ENCODE measurements at places on chromosomes 7 and 10.

GRCh38 chr7:66974986-66975590 is 20.3 kb downstream of the SBDS start:
- DNase-seq, result no peak

- DNase-seq, result no peak
Observed at GRCh38 chr7:132387596-132387995, 188.7 kb downstream of the PLXNA4 start.

DNA sequence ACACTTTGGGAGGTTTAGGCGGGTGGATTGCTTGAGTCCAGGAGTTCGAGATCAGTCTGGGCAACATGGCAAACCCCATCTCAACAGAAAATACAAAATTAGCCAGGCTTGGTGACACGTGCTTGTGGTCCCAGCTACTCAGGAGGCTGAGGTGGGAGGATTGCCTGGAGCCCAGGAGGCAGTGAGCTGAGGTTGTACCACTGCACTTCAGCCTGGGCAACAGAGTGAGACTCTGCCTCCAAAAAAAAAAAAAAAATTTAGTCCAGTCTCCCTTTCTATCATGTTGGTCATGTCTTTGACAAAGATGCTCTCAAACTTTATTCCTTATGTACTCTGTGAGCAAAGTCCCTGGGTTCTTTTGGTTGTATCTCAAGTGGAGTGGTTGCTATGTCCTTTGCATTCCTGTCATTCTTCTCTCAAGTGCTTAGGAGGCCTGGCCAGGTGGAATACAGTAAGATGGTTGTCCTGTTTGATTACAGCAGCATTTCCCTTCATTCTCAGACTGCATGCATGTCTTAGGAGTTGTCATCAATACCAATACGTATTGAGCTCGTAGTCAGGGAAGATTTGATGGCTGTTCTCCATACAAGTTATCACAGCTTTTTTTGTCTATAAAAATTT is 85.7 kb downstream of the MMRN2 start:
- no peak for DNase-seq

DNA sequence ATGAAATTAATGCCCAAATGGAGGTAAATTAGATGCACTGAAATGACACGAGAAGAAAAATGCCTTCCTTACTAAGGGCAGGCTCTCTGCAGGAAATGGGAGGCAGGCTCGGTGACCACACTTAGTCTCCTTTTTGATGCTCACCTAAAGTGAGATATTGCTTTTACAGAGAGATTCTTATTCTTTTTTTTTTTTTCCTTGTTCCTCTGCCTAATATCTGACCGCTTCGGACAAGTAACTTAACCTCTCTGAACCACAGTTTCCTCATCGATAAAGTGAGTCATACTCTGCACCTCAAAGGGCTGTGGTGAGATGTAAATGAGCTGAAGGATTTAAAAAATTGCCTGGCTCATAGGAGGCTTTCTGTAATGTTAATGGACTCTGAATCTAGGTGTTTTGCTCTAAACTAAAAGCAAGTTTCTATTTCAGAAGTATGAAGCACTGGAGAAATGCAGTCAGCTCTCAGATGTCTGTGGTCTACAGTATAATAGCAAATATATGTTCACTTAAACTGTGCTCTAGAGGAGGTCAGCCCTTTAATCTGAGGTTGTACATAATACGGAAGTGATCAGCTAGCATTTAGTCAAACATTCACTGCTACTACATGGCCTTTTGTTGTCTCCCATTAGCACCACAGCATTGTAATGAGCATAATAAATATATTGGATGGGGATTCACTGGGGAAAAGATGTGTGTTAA is 23.2 kb downstream of the NKX2-3 start:
- DNase-seq, result no peak

DNA sequence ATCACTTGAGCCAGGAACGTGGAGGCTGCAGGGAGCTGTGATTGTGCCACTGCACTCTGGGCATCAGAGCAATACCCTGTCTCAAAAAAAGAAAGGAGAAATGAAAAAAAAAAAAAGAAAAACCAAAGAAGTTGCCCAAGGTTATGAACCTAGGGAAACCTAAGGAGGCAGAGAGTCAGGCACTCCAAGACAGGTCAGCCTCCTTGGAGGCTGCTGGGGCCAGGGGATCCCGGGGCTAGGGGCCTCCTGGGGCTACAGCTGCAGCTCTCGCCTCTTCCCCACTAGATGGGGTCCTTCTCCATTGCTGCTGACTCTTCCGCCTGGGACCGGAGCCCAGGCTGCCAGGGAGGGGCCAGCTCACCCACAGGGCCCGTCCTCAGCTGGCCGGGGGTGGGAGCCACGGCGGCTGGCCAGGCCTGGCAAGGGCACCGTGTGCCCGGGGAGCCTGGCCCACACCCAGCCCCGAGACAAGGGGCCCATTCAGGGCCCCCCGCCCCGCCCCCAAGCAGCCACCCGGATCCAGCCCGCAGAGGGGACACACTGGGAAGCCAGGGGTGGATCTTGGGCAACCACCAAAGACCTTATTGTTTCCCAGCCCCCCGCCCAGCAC is 1.7 kb upstream of the SPACDR start:
- no peak for DNase-seq

- no peak for DNase-seq
Observed at GRCh38 chr7:12588259-12588904, 17.9 kb downstream of the SCIN start.

DNA sequence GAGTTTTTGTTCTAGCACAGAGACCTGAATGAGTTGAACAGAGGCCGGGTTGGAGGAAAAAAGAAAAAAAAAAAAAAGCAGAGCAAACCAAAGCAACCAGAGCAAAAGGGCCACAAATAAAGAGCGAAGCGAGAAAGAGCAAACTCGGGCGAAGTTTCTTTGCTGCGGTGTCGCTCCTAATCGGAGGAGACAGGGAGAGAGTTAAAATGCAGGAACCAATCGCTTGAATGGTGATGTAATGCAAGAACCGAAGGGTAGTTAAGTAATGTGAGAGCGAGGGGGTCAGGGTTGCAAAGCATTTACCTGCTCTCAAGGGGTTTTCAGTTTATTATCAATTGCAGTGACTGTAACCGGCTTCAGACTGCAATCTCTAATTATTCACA is 271.7 kb downstream of the TRIL start:
- DNase-seq, result no peak

DNA sequence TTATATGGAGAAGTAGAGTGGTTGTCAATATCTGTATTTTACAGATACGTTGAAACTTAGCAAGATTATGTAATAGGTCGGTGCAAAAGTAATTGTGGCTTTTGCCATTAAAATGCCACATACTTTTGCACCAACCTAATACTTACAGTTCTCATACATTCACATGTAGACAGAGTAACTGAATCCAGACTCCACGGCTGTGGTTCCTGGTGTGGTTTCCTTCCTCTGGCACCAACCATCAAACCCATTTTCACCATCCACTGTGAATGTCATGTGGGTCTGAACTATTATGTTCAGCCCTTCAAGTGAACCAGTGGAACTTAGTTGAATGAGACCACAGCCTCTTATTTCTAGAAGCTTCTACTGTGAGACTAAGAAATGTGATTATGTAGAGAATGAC is 31.5 kb upstream of the SLIT1 start:
- no peak for DNase-seq

GRCh38 chr10:99660662-99661376 is 1.5 kb downstream of the ENTPD7 start:
- DNase-seq, result no peak

DNA sequence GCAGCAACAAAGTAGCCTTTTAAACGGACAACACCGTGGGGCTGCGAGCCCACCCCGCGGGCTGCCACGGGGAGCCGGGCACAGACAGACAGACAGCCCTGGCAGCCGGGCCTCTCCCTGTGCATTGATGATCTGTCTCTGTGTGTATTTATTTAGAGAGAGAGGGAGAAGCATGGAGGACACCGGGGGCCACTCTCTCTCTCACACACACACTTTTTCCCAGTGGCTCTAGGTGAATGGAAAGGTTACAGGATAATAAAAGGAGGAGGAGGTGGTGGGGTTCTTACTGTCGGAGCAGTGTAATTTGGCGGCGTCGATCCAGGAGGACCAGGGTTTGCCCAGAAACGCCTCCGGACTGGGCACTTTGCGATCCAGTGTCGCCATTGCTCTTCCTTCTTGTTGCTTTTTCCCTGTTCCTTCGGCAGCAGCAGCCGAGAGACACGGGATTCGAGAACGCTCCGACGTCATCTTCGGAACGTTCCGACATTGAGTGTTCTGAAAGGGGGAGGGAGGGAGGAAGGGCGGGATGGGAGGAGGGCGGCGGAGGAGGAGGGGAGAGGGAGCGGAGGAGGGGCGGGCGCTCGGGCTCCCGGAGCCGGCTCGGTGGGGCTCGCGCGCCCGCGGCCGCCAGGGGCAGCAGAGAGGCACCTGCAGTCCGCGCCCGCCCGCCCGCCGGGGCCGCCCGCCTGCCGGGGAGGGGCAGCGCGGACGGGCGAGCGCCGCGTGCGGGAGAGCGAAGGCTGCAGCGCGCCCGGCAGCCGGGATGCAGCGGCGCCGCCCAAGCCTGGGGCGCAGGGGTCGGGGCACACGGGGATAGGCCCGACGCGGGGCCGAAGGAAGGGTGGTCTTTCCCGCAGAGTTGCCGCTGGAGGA is at the start of gene ATXN7L1:
ATXN7L1 (minus strand) TSS at position 509 of the 873 bp plus-strand sequence; CDS start at position 468, 41 bp downstream.
- peak; percentile 92 for DNase-seq
